ENCODE measurements at places on chromosomes 7 and 10.
A peak's percentile ranks its signal among the peaks of the same experiment; 100 is the strongest.

GRCh38 chr7:158733775-158734494, 29.3 kb upstream of the NCAPG2 start:
- no peak for DNase-seq

DNA sequence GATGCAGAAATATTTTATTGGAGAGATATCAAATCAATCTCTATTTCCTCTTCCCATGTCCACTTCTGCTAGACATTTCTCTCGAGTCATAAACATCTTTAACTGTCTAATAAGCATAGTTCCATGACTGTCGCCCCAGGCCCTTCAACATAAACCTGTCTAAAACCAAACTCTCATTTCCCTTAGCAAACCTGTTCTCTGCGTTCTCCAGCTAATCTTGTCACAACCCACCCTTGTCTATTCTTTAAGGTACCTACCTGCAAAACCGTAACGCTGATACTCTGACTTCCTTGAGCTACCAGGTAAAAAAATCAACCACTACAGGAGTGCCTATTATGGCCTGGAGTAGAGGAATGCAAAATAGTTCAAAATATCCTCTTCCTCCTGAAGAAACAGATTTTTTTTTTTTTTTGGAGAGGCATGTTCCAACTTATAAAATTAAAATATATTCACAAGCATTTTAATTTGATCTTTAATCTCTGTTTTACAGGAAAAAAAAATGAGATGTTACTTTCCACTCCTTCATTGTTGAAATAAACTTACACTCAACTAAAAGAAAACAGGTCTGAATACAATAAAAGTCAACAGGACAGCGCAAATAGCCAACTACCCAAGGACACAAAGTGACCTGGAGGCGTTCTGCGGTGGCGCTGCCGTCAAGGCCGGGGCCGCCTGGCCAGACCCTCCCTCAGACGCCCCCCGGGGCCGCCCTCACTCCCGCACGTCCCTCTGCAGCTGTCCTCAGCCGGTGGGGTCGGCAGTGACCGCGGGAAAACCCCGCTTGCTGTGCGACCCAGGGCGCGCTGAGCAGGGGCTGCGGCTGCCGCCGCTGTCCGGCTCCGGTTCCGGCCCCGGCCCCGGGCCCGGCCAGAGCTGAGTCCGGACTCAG, 765 bp downstream of the SLC25A40 start:
- no peak for DNase-seq

- no peak for DNase-seq
These were observed 15.8 kb downstream of the NAPEPLD start for GRCh38 chr7:103132995-103133688.

DNA sequence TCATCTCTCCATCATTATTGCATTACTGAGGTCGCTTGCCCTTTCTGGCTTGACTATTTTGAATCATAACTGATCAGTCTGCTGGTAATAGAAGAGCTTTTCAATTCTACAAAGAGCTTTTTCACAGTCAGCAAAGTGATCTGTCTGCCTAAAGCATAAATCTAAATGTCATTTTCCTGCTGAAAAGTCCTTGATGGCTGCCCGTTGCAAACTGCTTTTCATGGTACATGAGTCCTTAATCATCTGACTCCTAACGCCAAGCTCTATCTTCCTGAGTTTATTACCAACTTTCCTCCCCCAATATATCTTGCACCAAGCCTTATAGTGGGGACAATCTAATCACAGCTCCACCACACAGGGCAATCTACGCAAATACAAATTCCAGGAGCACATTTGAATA, 39.8 kb downstream of the THSD7A start:
- DNase-seq = no peak

DNA sequence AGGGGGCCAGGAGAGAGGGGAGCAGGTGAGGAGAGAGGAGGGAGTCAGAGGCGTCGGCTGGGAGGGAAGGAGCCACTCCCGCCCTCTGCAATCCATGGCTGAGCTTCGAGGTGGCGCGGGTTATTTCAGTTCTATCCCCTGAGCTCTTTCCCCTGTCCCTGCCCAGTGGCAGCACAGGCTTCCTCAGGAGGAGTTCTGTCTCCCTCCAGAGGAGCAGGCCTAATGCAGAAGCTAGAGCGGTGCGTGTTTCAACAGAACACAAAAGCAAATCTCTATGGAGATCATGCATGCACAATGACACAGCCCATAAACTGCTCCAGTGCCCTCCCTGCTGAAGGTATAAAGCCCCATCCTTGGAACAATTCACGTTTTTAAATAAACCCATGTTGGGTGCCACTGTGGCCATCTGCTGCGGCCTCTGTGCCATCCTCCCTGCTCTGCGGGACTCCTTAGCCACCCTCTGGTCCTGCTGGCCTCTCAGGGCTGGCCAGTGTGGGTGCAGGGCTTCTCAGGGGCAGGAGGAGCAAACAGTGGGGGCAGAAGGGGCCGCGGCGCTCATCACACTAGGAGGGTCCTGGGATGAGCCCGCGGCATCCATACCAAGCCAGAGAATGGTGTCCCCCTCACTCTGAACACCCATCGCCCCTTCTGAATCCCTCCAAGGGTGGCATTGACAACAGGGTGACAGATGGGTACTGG, 192.6 kb upstream of the LYZL2 start:
- DNase-seq = no peak

DNA sequence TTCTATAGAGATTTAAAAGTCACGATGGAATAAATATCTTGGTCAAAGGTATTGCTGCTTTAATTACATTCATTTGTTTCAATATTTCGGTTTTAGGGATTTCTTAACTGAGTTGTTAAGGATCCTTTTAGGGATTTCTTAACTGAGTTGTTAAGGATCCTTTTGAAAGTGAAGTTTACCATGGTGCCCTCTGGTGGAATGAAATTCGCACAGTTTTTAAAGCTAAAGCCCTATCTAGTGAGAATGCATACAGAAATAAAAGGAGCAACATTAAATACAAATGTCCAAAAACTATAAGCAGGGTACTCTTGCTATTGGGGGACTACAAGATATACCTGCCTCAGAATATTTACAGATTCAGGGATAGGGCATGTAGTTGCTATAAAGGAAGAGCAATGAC, 193.7 kb downstream of the RNLS start:
- DNase-seq = peak; percentile 64

DNA sequence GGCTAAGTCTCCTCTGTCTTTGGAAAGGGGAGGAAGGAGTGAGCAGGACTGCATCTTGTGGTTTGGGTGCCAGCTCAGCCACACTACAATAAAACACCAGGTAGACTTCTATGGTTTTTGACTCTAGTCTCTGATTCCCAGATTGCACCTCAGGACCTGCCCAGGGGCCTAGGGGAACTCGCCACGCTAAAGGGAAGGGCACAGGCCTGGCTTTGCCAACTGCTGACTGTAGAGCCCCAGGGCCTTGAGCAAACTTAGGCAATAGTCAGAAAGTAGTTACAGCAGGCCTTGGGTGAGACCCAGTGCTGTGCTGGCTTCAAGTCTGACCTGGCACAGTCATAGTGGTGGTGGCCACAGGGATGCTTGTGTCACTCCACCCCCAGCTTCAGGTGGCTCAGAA, 24.2 kb upstream of the PRR15 start:
- no peak for DNase-seq

DNA sequence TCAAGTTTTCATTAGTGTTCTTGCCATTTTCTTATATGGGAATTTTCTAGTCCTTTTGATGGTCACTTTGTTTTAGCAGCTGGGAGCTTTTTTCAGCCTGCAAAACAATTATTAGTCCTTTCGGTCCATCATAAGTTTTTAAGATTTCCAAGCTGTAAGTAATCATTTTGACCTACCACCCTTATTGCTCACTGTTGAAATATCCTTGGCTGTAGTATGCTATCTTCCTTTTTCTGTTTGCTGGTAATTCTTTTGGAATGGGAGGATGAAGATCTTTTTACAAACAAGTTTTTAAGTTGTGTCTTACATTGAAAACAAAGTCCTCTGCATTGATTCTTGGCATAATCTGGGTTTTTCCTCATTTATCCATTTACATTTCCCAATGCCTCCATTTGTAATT, 24.0 kb downstream of the BZW2 start:
- DNase-seq = peak; percentile 45

DNA sequence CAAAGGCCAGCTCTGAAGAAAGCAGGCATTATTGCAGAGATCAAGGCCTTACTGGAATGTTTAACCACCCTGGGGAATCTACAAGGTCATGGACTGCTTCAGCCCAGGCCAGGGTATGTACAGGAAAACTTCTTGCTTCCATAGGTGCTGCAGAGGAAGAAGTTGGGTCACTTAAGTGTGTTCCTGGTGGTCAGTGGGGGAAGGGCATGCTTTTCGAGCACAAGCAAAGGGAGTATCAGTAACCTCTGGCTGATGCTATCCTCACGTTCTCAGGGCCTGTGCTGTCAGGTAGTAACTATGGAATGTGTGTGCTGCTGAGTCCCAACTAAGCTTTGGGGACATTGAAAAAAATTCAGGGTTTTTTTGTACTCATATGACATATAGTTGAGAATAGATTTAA, 234.0 kb upstream of the SP4 start:
- no peak for DNase-seq

DNA sequence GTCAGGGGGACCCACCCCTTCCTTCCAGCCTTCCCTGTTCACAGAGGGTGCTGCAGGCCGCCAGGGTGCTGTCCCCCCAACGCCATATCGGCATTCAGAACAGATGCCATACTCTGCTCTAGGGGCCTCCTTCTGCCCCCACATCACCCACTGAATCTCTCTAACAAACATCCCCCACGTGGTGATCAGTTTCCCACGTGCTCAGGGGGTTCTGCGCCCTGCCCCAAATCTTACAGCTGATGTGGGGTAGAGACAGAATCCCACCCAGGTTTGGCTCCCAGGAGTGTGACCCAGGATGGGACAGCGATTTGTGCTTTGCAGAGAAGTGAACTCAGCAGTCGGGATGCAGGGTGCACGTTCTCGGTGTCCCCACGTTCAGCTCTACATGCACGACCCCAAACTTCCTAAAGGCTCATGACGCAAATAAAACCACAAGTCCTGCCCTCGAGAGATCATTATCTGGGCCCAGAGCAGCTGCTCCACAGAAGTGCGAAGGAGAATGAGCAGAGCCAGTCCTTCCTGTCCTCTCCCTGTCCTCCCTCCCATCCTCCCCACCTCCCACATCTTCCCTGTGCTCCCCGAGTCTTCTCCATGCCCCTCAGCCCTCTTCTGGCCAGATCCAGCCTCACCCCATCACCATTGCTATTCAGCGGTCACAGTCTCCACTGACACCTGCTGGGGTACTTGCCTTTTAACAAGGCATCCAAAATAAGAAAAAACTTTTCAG, 423.4 kb downstream of the DNAJB6 start:
- DNase-seq = no peak

- DNase-seq = peak; percentile 42
These were observed 136.5 kb downstream of the JCAD start for GRCh38 chr10:29922892-29923291.

DNA sequence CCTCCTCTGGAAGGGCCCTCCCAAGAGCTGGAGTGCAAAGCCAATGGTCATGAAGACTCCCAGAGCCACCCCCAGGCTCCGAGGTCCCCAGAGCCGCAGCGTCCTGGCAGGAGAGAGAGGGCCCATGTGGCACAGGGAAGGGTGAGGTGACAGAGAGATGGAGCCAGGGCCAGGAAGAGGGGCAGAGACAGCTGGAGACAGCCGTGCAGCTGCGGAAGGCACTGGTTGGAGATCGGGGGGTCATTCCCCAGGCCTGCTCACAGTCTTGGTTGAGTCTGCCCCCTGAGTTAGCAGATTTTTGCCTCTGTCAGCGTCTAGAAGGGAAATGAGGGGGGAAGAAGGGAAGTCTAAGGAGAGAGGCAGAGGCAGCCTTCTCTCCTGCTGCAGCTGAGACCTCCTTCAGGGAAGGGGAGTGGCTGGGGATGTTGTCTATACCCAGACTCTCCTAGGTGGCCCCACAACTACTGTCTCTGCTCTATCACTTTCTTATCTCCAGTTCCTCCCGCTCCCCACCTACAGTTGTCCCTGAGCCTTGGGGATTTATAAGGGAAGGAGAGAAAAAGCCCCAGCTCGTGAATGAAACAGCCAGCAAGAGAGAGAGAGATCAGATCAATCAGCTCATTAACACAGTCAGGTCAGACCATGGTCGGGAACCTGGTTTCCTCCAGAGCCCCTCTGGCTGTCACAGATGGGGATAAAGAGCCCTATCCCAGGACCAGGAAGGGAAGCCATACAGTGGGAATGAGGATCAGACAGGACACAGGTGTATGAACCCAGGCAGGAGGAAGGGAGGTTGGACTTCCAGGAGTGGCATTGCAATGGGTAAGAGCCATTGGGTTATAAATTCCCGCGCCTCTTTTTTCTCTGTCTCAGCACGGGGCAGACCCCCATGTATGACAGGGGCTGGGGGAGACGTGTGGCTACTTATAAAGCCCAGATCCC, 1.2 kb downstream of the GAL3ST4 start:
- DNase-seq = no peak

GRCh38 chr7:63028376-63029206, 970.1 kb upstream of the ZNF722 start:
- no peak for DNase-seq

GRCh38 chr7:72032934-72033333, 379.2 kb downstream of the CALN1 start:
- DNase-seq = peak; percentile 53

GRCh38 chr7:47303695-47304453, 278.0 kb downstream of the TNS3 start:
- no peak for DNase-seq

- peak; percentile 97 for DNase-seq
These were observed 110.6 kb downstream of the EMX2 start for GRCh38 chr10:117653170-117653515.

DNA sequence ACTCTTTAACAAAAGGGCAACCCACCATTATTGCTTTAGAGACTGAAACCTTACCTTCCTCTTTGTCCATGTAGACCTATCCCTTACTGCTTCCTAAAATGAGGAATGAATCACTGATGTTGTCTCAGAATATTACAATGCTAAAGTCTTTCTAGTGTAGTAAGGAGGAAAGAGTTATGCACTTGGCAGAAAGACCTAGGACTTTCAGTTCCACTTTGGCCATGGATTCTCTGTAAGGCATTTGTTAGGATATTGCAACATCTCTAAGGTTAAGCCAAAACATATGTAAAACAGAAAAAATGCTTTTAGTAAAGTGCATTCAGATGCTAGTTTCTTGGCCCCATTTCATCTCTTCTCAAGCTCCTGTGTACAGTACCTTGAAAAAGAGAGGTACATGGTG, 230.9 kb downstream of the PARD3 start:
- DNase-seq = peak; percentile 95

- no peak for DNase-seq
These were observed 61.3 kb downstream of the DNAH11 start for GRCh38 chr7:21603972-21604749.

DNA sequence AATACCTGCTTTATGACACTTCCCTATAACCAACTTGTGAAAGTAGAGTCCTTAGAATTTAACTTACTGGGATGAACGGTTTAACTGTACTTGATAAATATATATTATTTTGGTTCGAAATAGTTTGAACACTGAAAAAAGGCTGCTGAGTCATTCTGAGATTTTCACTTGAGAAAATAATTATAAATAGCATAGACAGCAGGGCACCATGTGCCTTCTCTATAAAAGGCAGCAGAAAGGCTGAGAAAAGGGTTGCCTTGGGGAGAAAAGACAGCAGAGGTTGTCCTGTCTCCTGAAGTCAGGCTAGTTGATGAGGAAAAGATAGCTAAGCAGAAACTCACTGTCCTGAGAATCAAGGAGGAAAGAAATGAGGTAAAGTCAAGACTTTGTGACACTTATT, 92.4 kb downstream of the CTTNBP2 start:
- DNase-seq = peak; percentile 12

All from fibroblast of upper back skin (primary cell).